ENCODE measurements at places on chromosomes 16 and 17.

GRCh38 chr16:50644245-50644644 lies 36.9 kb downstream of the SNX20 start:
- no peak for ATAC-seq

DNA sequence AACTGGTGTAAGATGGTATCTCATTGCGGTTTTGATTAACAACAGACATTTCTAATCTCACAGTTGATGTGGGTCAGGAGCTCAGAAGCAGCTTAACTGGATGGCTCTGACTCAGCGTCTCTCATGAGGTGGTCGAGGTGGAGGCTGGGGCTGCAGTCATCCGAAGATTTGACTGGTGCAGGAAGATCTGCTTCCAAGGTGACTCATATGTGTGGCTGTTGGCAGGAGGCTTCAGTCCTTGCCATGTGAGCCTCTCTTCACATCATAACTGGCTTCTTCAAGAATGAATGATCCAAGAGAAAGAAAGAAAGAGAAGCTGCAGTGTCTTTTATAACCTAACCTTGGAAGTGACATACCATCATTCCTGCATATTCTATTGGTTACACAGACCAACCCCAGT lies 376.1 kb downstream of the SEC14L1 start:
- no peak for ATAC-seq

DNA sequence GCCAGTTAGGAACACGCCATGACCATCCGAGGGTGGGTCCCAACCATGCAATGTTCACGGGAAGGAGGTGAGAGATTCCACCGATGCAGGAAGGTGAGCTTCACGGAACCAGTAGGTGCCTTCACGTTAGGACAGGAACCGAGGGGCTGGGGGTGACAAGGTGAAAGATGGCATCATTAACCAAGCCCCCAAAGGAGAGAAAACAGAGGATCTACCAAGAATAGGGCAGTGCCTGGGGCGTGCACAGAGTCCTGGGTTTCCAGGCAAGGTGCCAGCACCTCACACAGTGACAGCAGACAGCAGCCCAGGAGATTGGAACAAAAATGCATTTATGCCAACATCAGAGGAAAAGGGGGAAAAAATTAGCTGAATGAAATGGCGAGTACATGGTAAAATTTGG lies 137.9 kb downstream of the GSG1L start:
- no peak for ATAC-seq

DNA sequence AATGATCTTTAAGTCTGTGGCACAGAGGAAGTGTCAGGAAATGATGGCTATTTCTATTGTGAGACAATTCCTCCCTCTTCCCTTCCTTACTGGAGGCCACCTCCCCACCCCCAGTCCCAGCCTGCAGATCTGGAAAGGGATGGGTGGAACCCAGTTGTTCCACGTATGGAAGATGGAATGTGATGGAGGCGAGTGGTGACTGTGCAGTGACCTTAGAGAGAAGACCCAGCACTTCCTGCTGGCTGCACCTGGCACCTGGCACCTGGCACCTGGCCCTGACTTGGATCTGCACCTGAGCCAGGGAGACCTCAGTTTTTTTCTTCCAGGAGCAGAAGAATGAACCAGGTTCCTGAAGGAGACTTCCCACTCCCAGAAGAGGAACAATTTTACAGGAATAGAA lies 33.0 kb upstream of the TMC5 start:
- ATAC-seq: no peak

DNA sequence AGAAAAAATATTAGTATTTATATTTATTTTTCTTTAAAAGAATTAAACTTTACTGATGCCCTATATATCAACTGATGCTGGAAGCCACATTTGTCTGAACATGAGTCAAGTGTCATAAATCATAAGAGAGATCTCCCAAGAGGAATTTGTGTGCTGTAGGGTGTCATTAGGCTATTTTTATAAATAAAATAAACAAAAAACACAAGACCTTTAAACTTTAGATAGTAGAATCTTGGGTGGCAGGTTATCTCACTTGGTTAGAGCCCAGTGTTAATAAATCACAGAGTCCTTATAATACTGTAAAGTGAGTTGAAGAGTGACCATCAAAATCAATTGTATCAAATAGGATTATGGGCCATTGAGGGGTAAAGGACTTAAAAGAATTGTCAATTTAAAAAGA lies 21.3 kb upstream of the CPD start:
- ATAC-seq: no peak

- no peak for ATAC-seq
These were observed 58.2 kb downstream of the NACA2 start for GRCh38 chr17:61532826-61533225.

DNA sequence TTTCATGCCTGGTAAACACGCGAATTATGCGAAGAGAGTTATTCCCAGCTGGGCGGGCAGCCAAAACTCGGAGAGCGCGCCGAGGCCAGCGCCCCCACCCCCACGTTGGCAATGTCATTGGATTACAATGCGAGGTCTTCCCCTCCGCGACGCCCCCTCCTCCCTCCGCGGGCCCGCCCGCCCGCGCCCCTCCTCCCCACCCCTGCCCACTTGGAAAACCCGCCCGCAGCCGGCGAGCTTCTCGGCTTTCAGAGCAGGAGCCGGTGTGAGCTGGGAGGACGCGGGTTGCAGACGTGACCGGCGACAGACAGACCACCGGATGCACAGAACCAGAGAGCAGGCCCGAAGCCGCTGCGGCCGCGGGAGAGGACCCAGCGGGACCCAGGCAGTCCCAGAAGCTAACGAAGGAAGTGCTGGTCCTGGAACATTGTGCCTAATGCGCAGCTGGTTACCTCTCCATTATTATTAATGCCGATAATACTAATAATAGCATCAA lies 4.0 kb downstream of the NOG start:
- ATAC-seq: no peak

DNA sequence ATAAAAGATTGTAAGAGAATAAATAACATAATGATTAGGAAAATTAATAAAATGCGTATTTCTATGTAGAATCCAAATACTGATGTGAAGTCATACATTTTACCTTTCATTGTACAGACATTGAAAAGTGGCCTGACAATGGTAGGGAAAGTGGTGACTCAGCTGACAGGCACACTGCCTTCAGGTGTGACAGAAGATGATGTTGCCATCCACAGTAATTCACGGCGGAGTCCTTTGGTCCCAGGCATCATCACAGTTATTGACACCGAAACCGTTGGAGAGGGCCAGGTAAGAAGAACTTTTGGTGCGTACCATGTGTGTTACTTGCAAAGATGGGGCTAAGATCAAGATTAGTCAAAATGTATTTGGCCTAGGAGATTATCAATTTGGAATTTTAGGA lies 232.8 kb downstream of the BCAS3 start:
- no peak for ATAC-seq

Measured in stimulated activated memory B cell treated with anti-CD40 and anti-IgM and Interleukin-4, amounts not matched to agents 10 μg/mL and 1 μg/mL and 100 μg/mL, for 72 hours (primary cell).